Testis (tissue), 5 donors: ENCODE measurements at places on chromosomes 11 and 22.

DNA sequence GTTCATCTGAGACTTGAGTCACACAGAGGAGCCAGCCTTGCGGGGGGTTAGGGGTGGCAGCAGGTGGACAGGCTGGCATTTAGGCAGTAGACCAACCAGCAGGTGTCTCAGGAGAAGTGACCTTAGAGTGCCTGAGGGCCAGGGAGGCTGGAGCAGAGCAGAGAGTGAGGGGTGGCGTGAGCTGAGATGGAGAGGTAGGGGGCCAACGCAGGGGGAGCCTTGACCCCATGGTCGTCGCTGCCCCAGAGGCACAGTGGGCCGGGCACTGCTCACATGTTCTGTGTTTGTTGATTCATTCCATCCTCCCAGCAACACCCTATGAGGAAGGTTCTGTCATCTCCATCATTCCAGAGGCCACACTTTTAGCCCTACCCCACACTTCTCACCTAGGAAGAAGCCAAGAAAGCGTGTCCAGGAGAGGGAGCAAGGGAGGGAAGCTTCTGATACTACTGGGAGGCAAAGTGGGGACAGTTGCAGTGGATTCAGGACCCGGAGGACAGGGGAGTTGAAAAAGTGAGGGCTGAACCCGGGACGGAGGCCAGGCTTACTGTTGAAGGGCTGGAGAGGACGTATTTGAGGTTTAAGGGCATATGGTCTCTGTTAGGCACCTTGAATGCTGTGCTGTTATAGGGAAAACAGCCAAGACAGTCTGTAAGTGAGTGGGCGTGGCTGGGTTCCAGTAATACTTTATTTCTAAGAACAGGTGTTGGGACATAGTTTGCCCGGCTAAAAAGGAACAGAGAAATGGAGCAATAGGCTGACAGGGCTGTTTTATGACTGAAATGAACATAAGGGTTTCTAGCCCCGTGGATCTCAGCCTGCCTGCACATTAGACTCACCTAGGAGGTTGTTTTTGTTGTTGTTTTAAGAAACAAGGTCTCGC lies 7.3 kb downstream of the SART1 start:
- DNase-seq = no peak

- DNase-seq = no peak
Observed at GRCh38 chr11:20058749-20059458, 101.4 kb downstream of the DBX1 start.

- DNase-seq = no peak
Observed at GRCh38 chr22:27993774-27994350, 74.8 kb upstream of the PITPNB start.

DNA sequence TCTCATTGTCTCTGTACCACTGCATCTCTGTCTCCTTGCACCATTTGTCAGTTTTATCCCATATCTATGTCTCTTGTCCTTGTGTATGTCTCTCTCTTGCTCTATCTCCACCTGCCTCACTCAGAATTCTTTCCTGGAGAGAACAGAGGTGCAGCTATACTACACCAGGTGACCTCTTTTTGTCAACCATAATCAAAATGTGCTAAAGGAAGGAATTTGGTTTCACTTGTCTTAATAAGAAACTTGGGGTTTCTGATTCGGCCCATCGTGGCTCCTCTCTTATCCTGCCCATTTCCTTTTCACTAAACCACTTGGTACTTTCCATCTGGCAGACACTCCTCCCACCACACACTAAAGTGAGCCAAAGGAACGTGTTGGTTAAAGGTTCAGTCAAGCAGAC lies 2.0 kb upstream of the C11orf42 start:
- DNase-seq = no peak

DNA sequence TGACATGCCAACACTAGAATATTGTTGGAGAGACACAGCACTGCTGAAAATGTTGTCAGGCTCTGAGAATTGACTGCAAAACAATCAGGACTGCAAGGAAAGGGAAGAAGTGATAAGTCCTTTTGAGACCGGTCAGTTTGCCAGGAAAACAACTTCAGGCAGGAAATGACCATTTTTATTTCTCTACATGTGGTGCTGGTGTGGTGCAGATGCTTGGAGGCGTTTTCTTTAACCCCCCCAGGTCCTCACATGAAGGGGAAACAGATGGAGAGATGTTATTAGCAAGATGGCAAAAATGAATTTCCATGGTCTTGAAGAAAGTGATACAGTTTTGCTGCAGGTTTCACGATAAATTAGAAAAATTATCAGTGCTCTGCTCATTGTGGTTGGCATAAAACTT lies 5.7 kb downstream of the AP2A2 start:
- DNase-seq = no peak

- DNase-seq = no peak
Observed at GRCh38 chr11:103147627-103148026, 38.4 kb downstream of the DYNC2H1 start.

- DNase-seq = no peak
Observed at GRCh38 chr11:127939000-127939399, 648.4 kb downstream of the ETS1 start.

DNA sequence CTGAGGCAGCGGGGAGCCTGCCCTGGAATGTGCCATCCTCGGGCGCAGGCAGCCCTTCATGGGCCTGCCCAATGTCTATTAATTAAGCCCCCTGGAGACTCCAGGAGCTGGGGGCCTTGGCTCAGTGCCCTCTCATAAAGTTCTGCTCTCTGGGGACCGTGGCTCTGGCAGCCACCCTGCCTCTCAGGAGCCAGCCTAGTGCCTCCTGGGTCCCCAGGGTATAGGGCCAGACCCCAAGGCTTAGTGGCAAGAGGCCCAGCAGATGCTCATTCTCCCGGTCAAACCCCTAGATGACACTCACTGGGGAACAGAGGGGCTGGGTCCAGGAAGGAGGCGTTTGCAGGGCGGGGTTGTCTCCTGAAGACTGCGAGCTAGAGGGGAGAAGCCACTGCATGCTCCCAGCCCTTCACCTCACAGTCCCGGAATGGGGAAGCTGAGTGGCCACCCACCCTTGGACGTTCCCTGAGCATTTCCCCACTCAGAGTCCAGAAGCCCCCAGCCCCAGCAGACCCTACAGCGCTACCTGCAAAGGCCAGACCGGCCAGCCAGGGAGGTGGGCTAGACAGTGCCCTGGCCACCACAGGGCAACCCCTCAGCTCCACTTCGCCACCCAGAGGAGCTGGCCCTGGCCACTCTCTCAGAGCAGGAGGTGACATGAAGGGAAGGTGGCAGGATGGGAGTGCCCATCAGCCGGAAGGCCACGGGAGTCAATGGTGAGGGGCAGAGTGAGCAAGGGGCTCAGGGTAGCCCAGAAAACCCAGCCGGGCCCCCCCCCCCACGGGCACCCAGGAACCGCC lies 83.0 kb downstream of the CDKN1C start:
- peak; percentile 11 for DNase-seq

- DNase-seq = no peak
Observed at GRCh38 chr22:50583294-50583861, 729 bp upstream of the CHKB start.

DNA sequence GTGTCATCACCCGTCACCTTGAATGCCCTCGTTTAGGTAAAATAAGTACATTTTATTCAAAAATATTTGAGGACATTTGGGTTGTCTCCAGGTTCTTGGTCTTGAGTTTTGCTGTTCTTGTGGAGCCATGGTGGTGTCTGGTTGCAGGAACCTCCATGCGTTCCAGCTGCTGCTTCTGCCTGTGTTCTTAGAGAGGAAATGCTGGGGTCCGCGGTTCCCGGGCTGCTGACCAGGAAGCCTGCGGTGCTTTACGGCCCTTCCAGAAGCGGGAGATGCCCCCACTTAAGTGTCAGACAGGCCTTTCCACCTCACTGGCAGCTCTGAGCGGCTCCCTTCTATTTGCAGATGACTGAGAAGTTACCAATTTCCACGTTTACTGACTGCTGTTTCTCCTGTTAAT lies 66.8 kb downstream of the LRP5 start:
- no peak for DNase-seq

DNA sequence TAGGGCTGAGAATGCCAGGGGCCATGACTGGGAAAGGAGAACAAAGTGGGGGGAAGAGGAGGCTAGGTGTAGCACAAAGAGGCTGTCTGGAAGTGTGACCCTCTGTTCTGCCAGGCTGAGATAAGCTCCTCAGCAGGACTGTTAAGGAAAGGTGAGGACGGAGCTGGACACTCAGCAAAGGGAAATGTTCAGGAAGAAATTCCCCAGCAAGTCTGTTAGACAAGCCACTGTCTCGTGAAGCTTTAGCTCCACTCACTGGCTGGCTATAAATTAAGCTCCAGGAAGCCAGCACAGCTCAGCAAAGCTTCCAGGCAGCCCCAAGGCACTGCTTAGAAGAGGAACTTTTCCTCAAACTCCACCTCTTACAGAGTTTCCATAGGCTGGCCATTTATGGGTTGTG lies 181.2 kb upstream of the API5 start:
- DNase-seq = peak; percentile 26

GRCh38 chr11:61157743-61158142 lies 3.5 kb downstream of the VPS37C start:
- DNase-seq = no peak

DNA sequence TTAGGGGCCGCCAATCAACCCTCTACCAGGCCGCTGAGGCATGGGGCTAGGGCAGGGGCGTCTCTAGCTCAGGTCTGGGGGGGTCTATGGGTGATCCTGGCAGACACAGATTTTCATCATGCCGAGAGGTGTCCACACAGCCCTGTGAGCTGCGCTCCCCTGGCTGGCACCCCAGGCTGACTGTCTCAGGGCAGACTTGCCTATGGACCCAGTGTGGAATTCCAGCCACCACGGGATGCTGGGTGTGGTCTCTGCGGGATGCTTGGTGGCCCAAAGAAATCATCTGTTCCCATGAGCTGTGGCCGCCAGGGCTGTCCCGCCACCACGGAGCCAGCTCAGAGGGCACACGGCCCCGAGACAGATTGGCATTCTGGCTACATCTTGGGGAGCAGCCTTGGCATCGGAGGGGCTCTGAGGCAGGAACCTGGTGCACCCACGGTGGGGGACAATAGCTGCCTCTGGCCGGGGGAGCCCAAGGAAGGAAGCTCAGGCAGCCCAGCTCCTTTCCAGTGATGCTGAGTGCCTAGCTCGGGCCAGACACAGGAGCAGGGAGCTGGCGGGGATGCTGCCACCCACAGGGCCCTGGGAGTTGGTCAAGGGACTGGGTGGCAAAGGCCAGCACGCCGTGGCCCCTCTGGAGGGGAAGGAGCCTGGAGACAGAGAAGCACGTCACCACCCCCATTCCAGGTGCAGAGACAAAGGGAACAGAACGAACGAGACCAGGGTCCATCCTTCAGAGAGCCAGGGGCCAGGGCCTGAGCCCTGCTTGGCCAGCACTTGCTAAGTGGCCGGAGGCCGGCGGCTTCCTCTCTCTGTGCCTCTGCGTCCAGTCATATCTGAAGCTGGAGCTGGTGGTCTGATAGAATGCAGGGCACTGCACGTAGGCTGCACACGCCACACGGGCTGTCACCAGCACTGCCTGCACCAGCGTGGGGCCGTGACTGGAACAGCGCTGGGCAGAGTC lies 64.4 kb upstream of the FGF3 start:
- DNase-seq = no peak

GRCh38 chr22:23376256-23376655 lies 195.9 kb downstream of the BCR start:
- DNase-seq = no peak

- DNase-seq = no peak
Observed at GRCh38 chr11:17699147-17700114, 19.9 kb upstream of the MYOD1 start.

GRCh38 chr11:1205121-1205986 lies 17.5 kb upstream of the MUC5B start:
- no peak for DNase-seq

GRCh38 chr11:11025087-11025486 lies 167.2 kb upstream of the ZBED5 start:
- no peak for DNase-seq

- DNase-seq = no peak
Observed at GRCh38 chr11:72524711-72525110, 90.4 kb upstream of the CLPB start.

DNA sequence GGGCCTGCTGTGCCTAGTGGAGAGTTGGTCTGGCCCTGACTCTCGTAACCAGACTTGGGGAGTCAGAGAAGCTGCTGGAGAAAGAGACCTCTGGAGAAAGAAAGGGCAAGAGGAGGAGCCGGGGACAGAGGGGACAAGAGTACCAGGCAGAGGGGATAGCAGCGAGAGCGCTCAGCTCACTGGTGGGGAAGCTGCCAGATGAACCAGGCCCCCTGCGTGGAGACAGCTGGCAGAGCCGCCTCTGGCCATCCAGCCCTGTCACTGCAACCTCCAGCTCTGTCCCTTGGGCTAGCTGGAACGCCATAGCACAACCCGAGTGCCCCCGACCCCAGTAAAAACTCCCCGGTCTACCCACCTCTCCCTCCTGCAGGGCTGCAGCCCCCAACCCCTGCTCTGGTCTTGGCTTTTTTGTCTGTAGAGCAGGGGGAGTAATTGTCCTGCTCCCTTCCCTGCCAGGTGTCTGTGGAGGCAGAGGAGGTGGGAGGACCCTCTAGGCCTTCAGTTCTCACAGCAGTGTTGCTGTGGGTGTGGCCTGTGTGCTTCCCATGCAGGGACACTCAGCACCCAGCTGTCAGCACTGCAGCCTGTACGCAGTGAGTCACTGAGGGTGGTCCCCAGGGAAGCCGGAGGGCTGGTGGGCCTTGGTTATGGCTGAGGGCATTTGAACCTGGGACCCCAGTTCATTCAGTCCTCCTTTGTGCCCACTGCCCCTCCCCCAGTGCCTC lies 4.8 kb upstream of the SUN2 start:
- no peak for DNase-seq

GRCh38 chr11:19934828-19935259 lies 222.2 kb downstream of the NAV2 start:
- DNase-seq = no peak

GRCh38 chr11:59842316-59842715 lies 3.0 kb downstream of the CBLIF start:
- DNase-seq = no peak

GRCh38 chr11:31509429-31510345 lies at the start of the genes ELP4 and IMMP1L:
Gene ELP4 (plus strand): TSS chr11:31509767. CDS start chr11:31509785, 18 bp downstream.
Gene IMMP1L (minus strand): TSS chr11:31509622. CDS start chr11:31463276, 46,346 bp downstream.
- peak; percentile 99 for DNase-seq

- no peak for DNase-seq
Observed at GRCh38 chr22:43891360-43892182, at the start of gene PNPLA5. Gene PNPLA5 (minus strand): TSS chr22:43892013. CDS start chr22:43891880, 133 bp downstream.

DNA sequence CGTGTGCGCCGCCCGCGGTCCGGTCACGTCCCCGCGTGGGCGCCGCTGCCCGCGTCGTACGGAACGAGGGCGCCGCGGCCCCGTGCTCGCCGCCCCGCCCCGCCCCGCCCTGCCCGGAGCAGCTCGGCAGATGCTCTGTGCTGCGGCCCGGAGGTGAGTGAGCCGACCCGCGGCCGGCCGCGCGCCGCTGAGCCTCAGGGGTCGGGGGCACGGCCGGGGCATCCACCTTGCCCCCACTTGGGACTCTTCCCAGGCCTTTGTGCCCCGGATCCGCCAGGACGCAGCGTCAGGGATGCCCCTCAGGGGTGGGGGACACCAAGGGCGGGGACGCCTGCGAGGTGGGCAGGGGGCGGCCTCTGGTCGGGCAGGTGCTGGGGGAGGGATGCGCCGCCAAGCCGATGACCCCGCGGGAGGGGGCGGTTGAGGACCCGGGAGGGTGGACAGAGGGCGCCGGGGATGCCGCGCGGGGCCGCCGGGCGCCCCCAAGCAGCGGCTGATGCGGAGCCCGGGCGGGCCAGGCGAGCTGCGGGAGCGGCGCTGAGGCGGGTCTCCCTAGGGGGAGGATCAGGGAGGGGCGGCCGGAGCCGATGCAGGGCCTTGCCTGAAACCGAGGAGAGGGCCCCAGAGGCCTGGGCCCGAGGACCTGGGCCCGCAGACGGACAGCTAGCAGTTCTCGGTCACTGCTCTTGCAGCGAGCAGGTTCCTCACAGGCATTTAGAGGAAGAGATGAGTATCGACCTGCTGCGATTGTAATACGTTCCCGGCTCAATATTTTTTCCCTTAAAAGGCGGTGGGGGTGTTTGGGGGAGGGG lies at the start of gene GNAZ:
TSS of gene GNAZ (plus strand) at position 102 of the 812 bp plus-strand sequence. CDS start 25,177 bp downstream, outside the sequence.
- DNase-seq = no peak
